ENCODE measurements at places on chromosomes 2 and 18.

GRCh38 chr18:4276953-4277585 is 178.0 kb downstream of the DLGAP1 start:
- no peak for DNase-seq

DNA sequence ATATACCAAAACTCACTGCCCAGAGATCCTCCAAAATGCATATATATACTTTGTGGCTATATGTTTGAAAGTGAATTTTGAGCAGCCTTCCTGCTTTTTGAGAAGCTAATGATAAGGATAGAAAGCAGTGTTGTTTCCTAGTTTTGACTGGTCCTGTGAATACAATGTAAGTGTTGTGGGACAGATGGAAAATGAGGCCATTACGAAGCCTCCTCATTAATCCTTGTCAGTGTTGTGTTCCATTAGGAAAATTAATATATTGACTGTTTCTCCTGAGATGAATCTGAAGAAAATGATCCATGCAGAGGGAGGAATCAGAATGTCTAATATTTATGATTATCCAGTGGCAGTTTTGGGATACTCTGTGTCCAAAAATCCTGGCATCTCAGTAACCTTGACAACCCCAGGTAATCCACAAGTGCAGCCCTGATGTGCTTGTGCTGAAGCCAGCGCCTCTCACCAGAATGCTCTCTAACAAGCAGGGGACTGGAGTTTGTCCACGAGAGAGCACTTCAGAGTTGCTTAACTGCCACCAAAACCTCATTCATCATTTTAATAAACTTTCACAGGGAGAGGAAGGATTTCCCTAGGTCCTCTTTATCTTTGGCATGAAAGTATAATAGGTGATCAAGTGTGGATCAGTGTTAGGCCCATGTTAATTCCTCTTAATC is 418.6 kb downstream of the CMPK2 start:
- no peak for DNase-seq

DNA sequence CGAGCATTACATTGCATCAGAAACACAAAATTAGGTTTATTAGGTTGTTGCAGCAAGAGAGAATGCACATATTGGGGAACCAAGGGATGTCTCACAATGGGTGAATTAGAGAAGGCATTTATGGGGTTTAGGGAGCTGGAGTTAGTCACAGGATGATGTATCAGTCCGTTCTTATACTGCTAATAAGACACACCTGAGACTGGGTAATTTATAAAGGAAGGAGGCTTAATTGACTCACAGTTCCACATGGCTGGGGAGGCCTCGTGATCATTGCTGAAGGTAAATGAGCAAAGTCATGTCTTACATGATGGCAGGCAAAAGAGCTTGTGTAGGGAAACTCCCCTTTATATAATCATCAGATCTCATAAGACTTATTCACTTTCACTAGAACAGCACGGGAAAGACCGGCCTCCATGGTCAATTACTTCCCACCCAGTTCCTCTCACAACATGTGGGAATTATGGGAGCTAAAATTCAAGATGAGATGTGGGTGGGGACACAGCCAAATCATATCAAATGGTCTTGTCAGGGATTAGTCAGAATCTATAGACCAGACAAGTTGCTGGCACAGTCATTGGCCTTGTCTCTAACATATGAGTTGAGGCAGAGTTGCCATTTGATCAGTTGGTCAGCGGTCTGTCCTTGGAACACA is 61.9 kb upstream of the RBMS1 start:
- no peak for DNase-seq

DNA sequence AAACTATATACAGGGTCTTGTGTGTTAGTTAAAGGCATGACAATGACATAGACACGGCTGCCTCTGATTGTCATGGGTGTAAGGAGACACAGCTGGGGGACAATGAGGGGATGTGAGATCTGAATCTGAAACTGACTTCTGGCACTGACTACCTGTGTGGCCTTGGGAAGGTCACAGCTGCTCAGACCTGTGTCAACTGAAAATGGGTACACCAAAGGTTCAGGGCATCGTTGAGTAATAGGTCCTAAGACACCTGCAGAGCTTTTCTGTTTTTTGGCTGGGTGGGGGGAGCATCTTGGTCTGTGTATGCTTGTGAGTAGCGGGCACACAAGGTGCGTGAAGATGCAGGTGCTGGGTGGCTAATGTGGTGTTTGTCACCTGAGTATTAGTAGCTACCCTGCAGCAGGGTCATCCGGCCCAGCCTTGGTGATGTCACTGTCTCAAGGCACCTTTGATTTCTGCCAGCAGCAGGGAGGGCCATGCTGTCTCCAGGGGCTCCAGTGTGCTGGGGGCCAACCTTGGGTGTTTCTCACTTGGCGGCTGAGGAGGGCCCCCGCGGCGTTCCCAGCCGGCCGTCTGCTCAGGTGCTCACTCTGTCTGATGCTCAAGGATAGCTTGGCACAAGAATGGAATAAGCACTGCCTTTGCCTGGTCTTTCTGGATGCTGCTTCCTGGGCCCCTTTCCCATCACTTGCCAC is 53.1 kb upstream of the HS6ST1 start:
- DNase-seq: peak; percentile 41

- no peak for DNase-seq
Observed at GRCh38 chr2:55875434-55876135, 48.0 kb downstream of the EFEMP1 start.

GRCh38 chr2:118911936-118912335 is 30.1 kb upstream of the MARCO start:
- DNase-seq: no peak

GRCh38 chr2:102060792-102061191 is 69.0 kb downstream of the IL1R2 start:
- DNase-seq: no peak

DNA sequence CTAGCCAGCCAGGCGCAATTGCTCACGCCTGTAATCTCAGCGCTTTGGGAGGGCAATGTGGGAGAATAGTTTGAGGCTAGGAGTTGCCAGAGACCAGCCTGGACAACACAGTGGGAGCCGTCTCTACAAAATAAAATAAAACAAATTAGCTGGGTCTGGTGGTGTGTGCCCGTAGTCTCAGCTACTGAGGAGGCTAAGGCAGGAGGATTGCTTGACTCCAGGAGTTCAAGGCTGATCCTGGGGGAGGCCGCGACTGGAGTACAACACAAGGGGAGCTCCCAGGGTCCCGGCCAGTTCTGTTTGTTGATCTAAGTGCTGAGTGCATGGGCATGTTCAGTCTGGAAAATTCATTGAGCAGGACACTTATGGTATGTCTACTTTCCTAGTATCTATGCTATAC is 2.6 kb downstream of the ST3GAL5 start:
- DNase-seq: no peak

GRCh38 chr2:80403081-80403480 is 98.5 kb upstream of the LRRTM1 start:
- no peak for DNase-seq

DNA sequence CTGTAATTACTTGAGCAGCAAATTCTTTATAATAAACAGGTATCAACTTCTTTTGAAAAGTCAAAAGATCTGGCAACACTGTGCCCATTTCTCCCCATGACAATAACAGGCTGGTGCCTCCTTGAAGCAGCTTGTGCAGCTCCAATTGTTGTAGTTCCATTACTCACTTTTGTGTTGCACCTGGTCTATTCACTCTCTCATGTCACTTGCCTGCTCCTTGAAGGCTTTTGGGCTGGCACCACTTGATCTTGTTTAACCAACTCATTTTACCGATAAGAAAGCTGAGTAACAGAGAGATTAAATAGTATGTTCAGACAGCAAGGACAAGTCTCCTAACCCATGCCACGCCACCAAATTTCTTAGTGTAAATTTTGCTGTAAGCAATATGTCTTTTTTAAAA is 314.5 kb downstream of the OSR1 start:
- no peak for DNase-seq

GRCh38 chr2:43314299-43314927 is 88.0 kb upstream of the ZFP36L2 start:
- DNase-seq: no peak
